ENCODE measurements at places on chromosomes 12 and 14. TPM values are rescaled to one million over a fixed set of nuclear protein-coding genes. Genes with fewer than 3 reads are reported as not detected.

Gene ASB2
- total RNA-seq = 25.5 TPM

Gene FKBP4
- total RNA-seq = 182 TPM

Gene EIF2B1
- total RNA-seq = 52.7 TPM

- no peak for DNase-seq
These were observed 251.4 kb downstream of the LRIG3 start for GRCh38 chr12:58668871-58669270.

Data from activated CD4-positive, alpha-beta T cell treated with anti-CD3 and anti-CD28 coated beads for 36 hours (primary cell).